ENCODE measurements at places on chromosomes 1 and 21. TPM values are rescaled to one million over a fixed set of nuclear protein-coding genes. Genes with fewer than 3 reads are reported as not detected.

TOMM40L gene
- total RNA-seq = 13.4 TPM

SLAMF1 gene
- not detected for total RNA-seq

AADACL3 gene
- total RNA-seq = not detected

OR2T33 gene
- total RNA-seq = not detected

GJC2 gene
- 3.9 TPM for total RNA-seq

ZSWIM5 gene
- 2.3 TPM for total RNA-seq

OR10Z1 gene
- total RNA-seq = not detected

SYT14 gene
- 3.9 TPM for total RNA-seq

KIF26B gene
- total RNA-seq = 12.1 TPM

TLCD4 gene
- total RNA-seq = 0.86 TPM

SLC44A5 gene
- total RNA-seq = under 0.01 TPM

FAM72C gene
- total RNA-seq = 0.64 TPM

TSPAN1 gene
- 0.43 TPM for total RNA-seq

TMPRSS15 gene
- not detected for total RNA-seq

S100A1 gene
- not detected for total RNA-seq

TAL1 gene
- not detected for total RNA-seq

CCDC30 gene
- total RNA-seq = 0.97 TPM

ANXA9 gene
- total RNA-seq = 0.86 TPM

HHAT gene
- total RNA-seq = 15.1 TPM

RAB42 gene
- 3.9 TPM for total RNA-seq

NT5C1A gene
- not detected for total RNA-seq

DMRTA2 gene
- total RNA-seq = 0.32 TPM

PDZK1 gene
- under 0.01 TPM for total RNA-seq

RXFP4 gene
- total RNA-seq = not detected

YTHDF2 gene
- total RNA-seq = 55.4 TPM

TIE1 gene
- under 0.01 TPM for total RNA-seq

NFASC gene
- total RNA-seq = 1.9 TPM

SELP gene
- total RNA-seq = not detected

TNFRSF8 gene
- total RNA-seq = under 0.01 TPM

Data from fibroblast of villous mesenchyme (primary cell).